ENCODE measurements at places on chromosomes 6 and 20.

DNA sequence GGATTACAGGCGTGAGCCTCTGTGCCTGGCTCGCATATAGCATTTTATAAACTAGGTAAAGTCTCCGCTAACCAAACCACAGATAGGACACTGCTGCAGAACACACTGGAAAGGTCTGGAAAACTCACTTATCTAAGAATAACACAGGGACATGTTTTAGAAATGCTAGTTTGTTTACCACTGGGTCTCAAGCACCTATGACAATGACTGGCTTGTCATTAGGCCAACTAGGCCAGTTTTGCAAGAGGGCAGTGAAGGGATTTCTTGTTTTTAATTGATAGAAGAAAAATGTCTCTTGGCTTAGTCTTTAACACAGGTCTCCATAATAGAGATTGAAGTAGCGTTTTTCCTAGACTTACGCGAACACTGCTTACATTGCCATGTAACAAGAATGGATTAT, 201.4 kb downstream of the TMEM242 start:
- DNase-seq = no peak

DNA sequence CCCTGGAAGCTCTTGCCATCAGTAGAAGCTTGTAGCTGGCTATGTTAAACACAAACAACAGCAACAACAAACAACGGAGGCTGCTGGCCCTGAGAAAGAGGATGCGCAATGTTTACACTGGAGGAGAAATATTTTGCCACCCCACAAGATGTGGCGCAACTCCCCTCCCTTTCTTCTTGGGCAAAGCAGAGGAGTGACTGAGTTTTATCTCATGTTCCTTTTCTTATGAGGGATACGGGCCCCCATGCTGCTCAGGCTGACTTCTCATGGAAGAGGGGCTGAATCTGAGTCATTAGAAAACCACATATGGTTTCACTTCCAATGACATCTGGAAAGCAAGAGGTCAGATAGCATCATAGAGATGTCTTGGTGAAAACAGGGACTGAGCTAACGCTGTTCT, 75.9 kb upstream of the HDDC2 start:
- DNase-seq = no peak

DNA sequence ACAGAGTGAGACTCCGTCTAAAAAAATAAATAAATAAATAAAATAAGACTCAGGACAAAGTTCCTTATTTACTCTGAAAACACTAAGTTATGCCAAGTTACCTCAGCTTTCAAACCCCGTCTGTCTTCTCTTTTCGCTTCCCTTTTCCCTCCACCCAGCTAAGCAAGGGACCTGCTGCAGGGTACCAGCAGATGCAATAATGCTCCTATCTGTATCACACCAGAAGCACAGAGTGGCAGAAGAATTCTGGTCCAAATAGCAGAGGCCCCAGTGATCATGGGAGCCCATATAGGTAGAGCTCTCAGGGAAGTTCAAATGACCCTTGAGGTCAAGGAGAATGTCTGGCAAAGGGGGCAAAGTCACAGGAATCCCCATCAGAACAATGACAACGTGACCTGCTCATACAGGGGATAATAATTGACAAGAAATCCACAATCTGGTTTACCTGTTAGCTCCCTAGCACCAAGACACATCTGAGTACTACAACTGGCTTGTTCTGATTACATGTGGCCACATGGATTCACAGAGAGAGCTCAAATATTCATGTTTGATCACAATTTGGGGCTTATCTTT, 8.7 kb downstream of the GCM1 start:
- DNase-seq = no peak

DNA sequence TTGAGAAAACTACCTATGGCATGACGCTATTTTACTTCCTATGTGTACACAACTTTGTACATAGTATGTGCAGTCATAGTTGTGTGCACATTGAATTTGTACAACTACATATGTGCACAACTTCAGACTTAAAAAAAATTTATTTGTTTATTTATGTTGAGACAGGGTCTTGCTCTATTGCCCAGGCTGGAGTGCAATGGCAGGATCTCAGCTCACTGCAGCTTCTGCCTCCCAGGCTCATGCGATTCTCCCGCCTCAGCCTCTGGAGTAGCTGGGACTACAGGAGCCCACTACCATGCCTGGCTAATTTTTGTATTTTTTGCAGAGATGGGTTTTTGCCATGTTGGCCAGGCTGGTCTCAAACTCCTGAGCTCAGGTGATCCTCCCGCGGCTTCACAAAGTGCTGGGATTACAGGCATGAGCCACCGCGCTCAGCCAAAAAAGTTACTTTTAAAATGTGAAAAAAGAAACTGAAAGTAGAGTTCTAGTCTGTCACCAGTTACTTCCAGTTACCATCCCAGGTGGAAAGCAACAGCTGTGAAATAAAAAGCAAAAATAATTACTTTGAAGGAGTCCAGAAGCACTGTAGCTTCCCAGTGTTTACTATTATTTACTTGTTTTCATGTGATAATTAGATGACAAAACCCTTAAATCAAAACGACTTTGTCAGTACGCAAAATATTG, 1.7 kb upstream of the ZKSCAN8 start:
- DNase-seq = no peak

- DNase-seq = peak; percentile 78
Observed at GRCh38 chr6:6811128-6812009, 222.8 kb downstream of the LY86 start.

GRCh38 chr6:89310929-89311328, 4.2 kb downstream of the GABRR2 start:
- no peak for DNase-seq

DNA sequence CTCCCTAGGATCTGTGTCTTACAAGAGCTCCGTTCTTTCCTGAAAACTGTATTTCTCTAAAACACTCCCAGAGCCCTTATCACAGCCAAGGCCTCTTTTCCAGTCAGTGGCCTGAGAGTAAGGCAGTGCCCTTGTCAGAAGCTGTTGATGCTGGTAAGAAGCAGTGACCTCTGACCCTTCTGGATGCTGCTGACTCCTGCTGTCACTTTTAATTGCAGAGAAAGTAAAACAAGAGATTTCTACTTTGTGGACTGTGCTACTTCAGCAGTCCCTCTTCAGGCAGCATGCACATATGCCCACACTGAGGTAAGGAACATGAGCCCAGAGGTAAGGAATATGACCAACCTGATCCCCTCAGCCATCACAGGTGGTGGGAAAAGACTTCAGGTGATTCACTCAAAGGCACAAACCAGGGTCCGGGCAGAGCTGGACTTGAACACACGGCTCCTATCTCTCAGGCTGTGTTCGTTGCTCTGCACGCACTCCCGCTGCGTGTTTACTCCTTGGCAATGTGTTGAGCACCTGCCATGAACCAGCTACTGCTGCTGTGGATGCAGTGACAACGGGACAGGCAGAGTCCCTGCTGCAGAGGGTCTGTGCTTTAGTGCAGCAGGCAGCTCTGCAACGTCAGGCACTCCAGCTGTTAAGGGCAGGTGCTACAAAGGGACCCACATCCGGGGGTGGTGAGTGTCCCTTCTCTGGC, 201.9 kb upstream of the CST7 start:
- DNase-seq = no peak

DNA sequence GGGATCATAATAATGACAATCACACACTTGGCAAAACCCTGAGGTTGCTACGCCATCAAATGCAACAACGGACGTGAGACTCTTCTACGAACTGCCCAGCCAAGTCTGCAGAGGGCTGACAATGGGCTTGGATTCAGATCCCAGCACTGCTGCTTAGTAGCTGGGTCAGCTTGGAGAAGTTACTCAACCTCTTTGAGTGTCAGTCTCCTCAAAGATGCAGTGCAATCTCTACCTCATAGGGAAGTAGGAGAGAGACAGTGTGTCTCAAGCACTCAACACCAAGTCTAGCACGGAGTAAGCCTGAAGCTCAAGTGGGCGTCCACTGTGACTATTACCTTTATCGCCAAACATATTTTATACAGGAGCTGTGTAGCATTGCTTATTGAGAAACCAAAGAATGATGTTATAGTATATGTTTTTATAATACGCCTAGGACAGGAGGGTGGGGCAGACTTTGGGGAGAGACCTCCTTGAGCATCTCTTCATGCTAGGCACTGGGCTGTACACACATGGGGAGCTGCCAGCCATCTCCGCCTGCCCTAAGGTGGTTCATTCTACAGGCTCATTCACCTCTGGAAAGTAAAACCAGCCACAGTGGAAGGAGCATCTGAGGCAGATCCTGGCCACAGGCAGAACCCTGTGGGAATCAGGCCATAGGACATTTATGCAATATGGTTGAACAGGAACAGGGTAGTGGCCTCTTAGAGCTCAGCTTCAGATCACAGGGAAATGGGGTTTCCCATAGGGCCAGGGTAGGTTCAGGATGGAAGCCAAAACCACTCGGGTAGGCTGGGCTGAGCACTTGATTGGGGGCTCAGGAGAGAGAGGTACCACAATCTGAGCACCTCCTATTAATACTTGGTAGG, 160.2 kb downstream of the MRPL14 start:
- no peak for DNase-seq

GRCh38 chr20:49233226-49233625, 14.0 kb downstream of the DDX27 start:
- DNase-seq = no peak

DNA sequence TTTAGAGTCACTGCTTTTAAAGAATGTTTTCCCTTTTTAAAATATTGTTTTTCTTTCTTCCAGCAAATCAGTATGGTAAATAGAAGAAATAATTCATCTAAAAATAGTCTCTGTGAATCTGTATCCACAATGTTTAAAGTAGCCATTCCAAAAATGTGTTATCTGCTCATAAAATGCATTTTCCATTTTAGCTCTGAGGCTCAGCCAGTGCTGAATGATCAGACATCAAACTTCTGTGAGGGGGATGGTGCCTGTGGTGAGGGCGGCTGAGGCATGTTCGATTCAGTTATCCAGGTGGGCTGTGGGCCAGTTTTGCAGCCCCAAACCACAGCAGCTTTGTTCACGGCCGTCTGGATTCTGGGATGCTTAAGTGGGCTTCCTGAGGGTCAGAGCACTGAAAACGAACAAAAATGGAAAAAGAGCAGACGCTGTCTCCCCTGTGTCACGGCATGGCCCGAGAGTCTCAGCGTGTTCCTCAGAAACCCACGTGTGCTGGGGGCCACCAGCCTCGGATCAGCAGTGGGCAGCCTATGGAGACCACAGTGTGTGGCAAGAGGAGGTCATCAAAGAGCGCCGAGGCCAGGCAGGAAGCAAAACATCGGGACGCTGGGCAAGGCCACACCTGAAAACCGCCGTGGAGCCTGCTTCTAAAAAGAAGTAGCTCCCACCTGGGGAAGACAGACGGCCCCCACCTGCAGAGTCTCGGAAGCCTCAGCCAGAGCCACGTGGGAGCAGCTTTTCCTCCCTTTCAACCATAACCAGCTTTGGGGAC, 134.9 kb upstream of the THBS2 start:
- DNase-seq = no peak

DNA sequence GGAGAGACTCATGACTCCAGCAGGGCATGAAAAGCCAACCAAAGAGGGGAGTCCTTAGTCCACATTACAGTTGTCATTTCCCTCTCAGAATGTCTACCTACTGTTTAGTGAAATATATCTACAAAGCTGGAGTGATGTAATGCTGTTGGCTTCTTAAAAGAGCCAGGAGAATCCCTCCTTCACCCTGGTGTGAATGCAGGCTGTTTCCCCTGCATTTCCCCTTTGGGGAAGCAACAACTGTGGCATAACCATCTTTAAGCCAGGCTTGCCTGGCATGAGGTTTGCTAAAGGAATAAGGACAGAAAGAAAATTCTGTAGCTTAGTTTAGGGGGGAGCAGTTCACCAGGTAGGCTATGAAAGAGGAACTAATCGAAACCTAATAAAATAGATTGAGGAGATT, 129.5 kb downstream of the CRYBG1 start:
- DNase-seq = no peak

GRCh38 chr6:43949551-43949991, 177.7 kb downstream of the MRPL14 start:
- no peak for DNase-seq

GRCh38 chr6:146515212-146515611, 28.4 kb upstream of the RAB32 start:
- no peak for DNase-seq

GRCh38 chr6:170076466-170077165, 214.3 kb downstream of the DLL1 start:
- DNase-seq = no peak

GRCh38 chr20:16712511-16712947, 17.3 kb upstream of the SNRPB2 start:
- DNase-seq = no peak

- DNase-seq = no peak
Observed at GRCh38 chr6:143734641-143735063, 56.9 kb downstream of the PHACTR2 start.

GRCh38 chr20:13213335-13213734, 7.7 kb upstream of the ISM1 start:
- DNase-seq = no peak

DNA sequence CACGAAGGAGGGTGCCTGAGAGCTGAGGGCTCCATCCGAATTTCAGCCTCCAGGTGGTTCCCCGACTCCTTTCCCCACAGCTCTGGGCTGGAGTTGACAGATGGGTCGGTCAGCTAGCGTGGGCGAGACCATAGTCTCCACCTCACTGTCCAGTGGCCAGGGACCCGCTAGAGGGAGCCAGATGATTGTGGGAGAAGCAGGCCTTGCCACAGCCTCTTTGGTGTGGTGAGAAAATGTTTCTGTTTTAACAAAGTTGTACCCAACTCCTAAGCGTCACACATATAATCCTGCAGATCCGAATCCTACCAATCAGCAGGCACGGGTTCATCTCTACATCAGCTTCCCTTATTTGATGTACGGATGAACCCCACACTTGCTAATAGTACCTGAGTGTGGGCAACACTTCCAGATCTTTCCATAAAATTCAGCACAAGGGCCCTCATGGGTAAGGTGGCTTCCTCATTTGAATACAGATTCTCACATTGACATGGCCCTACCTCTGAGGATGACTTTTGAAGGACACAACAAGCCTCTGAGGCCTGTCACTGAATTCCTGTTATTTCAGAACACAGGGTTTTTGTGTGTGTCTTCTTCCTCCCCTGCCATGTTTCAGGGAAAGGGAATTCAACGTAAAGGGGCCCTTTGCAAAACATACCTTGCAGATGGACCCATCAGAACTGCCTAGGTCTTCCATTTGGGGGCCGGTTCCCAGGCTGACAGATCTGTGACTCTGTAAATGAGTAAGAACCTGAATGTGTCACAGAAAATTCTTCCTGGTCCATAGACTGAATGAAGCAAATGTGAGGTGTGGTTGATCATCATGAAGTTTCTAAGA, 103.2 kb upstream of the DUSP22 start:
- DNase-seq = peak; percentile 49

DNA sequence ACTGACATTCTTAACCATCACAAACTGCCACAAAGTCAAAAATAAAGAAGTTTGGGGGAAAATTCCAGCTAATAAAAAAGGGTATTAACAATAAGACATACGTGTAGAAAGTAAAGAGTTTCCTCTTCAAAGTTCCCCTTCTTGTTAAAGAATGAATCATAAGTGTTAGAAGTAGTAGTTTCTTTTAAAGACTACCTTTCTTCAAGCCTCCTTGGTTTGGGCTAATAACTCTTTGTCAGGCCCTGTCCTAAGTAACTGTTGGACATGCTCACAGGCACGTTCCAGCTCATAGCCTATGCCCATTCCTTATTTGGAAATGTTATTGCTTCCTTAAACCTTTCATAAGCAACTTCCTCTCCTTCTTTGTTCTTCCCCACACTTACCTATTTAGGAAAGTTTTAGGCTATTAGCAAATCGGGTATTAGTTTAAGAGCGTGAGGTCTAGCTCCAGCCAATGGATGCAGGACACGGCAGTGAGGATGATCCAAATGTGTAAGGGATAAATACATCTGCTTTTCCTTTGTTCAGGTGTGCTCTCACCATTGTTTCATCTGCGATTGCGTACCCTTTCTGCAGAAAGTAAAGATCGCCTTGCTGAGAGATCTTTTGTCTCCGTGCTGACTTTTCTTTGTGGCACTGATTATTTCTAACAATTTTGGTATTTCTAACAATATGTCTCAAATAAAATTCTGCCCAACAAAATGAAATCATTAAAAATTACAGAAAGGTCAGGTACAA, 64.9 kb downstream of the CHD6 start:
- no peak for DNase-seq

All from NCI-H2081 treated with DMSO at 0.1 percent for 48 hours (cell line).